Vagina (tissue), 2 donors: ENCODE measurements at places on chromosomes 11 and 22.

DNA sequence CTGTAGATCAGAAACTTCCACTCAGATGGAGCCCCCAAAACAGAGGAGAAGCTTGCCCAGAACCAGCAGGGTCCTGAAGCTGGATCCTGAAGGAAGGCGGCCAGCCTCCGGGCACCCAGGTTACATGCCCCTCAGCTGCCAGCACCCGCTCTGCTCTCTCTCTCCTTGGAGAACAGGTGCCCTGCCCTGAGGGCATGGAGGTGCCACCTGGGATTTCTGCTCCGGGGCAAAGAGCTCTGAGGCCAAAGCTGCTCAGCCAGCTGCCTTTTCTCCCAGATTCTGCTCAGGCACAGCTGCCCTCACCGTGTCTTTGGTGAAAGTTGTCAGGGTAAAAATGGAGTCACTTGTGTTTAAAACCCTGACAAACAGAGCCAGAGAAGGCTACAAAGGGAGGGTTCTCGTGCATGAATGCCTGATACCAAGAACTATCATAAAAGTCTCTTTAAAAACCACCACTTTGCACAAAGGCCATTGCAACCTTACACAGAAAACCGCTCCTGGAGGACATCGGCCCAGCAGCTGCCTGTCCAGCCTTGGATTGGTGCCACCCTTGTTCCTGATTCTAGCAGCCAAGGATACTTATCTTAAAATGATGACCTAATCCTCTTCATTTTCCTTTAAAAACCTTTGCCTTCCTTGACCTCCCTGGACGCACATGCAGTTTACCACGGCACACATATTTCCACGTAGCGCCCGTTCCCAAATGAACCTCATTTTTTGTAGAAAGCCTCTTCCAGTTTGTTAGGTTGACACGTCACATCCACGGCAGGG is 140.0 kb downstream of the CACNA1I start:
- no peak overlapping the region for H3K4me3 ChIP-seq
- no peak overlapping the region for H3K27ac ChIP-seq
- no peak for DNase-seq
- no peaks in the 10 kb centered on the region for H3K27me3 ChIP-seq
- no peaks in the 10 kb centered on the region for H3K4me1 ChIP-seq

- peak overlapping the region; percentile 55 for H3K27ac ChIP-seq
- H3K4me3 ChIP-seq, result no peak overlapping the region
- H3K4me1 ChIP-seq, result peaks cover 21% of the 10 kb centered on the region
- no peaks in the 10 kb centered on the region for H3K36me3 ChIP-seq
Observed at GRCh38 chr11:112159098-112160065, 4.5 kb downstream of the IL18 start.

GRCh38 chr11:63504054-63504453 is 1.8 kb upstream of the LGALS12 start:
- no peaks in the 10 kb centered on the region for H3K27me3 ChIP-seq
- no peaks in the 10 kb centered on the region for H3K36me3 ChIP-seq
- H3K4me3 ChIP-seq, result no peak overlapping the region

GRCh38 chr22:38435965-38436364 is 19.0 kb downstream of the KCNJ4 start:
- H3K4me1 ChIP-seq, result no peaks in the 10 kb centered on the region
- H3K36me3 ChIP-seq, result no peaks in the 10 kb centered on the region
- no peaks in the 10 kb centered on the region for H3K27me3 ChIP-seq
- DNase-seq, result no peak
- H3K4me3 ChIP-seq, result no peak overlapping the region
- no peak overlapping the region for H3K27ac ChIP-seq

- H3K27me3 ChIP-seq, result no peaks in the 10 kb centered on the region
- no peak for DNase-seq
- peaks cover 3% of the 10 kb centered on the region for H3K36me3 ChIP-seq
- H3K4me3 ChIP-seq, result no peak overlapping the region
Observed at GRCh38 chr11:121547574-121547973, 94.8 kb upstream of the SORL1-AS1 start.

- no peak overlapping the region for H3K27ac ChIP-seq
- no peaks in the 10 kb centered on the region for H3K36me3 ChIP-seq
- no peak overlapping the region for H3K4me3 ChIP-seq
- no peaks in the 10 kb centered on the region for H3K4me1 ChIP-seq
- H3K27me3 ChIP-seq, result no peaks in the 10 kb centered on the region
Observed at GRCh38 chr22:22368516-22368915, 123.9 kb downstream of the VPREB1 start.

DNA sequence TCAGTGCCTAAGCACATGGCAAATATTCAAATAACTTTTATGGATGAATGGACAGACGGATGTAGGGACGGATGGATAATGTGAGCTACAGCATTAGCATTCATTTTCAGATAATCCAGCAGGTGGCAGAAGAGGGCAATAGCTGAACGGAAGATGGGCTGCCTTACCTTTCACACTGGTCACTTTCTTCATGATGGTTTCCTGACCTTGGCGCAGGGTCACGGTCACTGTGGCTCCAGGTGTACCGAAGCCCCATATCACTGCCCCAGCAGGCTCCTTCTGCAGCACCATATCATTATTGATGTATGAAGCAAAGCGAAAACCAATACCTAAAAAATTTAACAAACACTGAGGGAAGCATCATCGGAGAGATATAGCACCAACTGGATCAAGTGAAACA is 4.3 kb downstream of the SIAE start:
- peaks cover 13% of the 10 kb centered on the region for H3K4me1 ChIP-seq
- H3K4me3 ChIP-seq, result no peak overlapping the region
- DNase-seq, result no peak
- no peak overlapping the region for H3K27ac ChIP-seq

- H3K36me3 ChIP-seq, result no peaks in the 10 kb centered on the region
- DNase-seq, result no peak
- no peak overlapping the region for H3K27ac ChIP-seq
- H3K4me3 ChIP-seq, result no peak overlapping the region
Observed at GRCh38 chr22:19197997-19198865, 19.7 kb upstream of the SLC25A1 start.

- no peak overlapping the region for H3K4me3 ChIP-seq
- H3K27me3 ChIP-seq, result no peaks in the 10 kb centered on the region
- H3K4me1 ChIP-seq, result peaks cover 5% of the 10 kb centered on the region
- H3K27ac ChIP-seq, result peak overlapping the region; percentile 21
- H3K36me3 ChIP-seq, result peaks cover 44% of the 10 kb centered on the region
- no peak for DNase-seq
Observed at GRCh38 chr11:95831198-95831883, 41.0 kb downstream of the CEP57 start.

DNA sequence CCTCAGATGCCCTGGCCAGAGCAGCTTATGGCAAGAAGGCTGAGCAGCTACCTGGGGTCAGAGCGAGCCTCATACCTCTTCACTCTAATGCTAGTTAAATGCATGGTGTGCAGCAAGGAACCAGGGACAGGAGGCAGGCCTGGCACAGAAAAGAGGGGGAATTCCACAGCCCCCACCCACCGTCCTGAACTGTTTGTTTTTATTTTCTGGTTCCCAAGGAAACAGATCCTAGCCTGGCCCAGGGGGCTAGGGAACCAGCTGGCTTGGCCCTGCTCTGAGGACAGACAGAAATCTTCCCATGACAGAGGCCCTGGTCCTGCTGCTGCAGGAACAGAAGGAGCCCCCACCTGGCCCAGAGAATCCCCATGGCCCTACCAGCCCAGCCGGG is 40.4 kb downstream of the SLCO2B1 start:
- H3K27me3 ChIP-seq, result no peaks in the 10 kb centered on the region
- H3K27ac ChIP-seq, result no peak overlapping the region
- no peaks in the 10 kb centered on the region for H3K36me3 ChIP-seq
- no peak for DNase-seq

DNA sequence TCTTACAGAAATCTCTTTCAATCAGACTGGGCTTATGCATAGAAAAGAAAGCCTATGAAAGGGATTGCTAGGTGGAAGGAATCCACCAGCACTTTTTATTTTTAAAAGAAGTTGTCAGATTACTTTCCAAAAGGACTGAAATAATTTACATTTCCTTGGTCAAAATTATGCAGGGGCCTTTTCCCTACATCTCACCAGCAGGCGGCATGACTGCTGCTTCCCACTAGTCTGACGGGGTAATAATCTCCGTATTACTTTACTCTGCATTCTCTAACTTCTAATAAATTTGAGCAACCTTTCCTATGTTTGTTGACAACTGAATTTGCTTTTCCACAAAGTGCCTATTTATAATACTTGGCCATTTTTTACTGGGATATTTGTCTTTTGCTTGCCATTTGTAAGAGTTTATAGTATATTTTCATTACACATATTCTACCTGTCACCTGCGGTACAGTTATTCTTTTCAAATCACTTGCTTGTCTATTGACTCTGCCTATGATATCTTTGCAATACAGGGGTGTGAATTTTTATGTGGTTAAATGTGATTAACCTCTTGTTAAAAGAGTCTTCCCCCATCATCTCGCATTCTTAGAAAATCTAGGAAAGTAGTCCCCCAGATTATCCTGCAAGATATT is 51.9 kb upstream of the USP47 start:
- no peak overlapping the region for H3K27ac ChIP-seq
- H3K27me3 ChIP-seq, result no peaks in the 10 kb centered on the region
- no peak for DNase-seq
- no peak overlapping the region for H3K4me3 ChIP-seq
- no peaks in the 10 kb centered on the region for H3K36me3 ChIP-seq

GRCh38 chr11:16606784-16607674 is 131.4 kb upstream of the C11orf58 start:
- H3K27ac ChIP-seq, result peak overlapping the region; percentile 71
- DNase-seq, result no peak
- H3K36me3 ChIP-seq, result no peaks in the 10 kb centered on the region
- peaks cover 7% of the 10 kb centered on the region for H3K27me3 ChIP-seq
- peak overlapping the region; percentile 53 for H3K4me3 ChIP-seq

DNA sequence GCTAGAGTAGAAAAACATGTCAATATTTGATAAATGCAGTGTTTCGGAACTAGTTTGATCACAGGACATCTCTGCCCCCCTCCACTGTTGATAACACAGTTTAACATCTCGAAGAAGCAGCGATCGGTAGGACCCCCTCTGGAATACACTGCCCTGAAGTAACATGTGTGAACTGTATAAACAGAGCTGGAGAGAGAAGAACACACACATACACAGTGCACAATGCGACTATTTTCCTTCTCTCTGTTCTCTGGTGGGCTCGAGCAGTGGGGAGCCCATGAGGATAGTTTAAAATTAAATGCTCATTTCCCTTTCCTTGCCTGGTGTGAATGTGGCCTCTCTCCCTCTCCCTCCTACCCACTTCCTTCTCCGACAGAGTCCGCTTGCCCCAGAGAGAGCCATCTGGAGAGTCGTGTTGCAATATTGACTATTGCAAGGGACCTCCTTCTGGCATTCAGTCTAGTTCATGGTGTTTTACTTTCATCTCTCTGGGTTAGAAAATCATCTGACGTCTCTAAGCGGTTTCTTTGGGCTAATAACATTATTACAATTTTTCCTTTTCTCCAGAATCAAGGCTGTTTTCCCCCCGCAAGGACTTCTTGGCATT is 51.6 kb upstream of the BARX2 start:
- DNase-seq, result no peak
- H3K4me3 ChIP-seq, result no peak overlapping the region
- H3K36me3 ChIP-seq, result no peaks in the 10 kb centered on the region

GRCh38 chr22:26139310-26139709 is 30.0 kb upstream of the SEZ6L start:
- H3K4me1 ChIP-seq, result no peaks in the 10 kb centered on the region
- DNase-seq, result no peak
- H3K36me3 ChIP-seq, result no peaks in the 10 kb centered on the region
- H3K27me3 ChIP-seq, result no peaks in the 10 kb centered on the region
- no peak overlapping the region for H3K4me3 ChIP-seq

GRCh38 chr11:87660926-87661660 is 514.1 kb downstream of the RAB38 start:
- no peaks in the 10 kb centered on the region for H3K27me3 ChIP-seq
- H3K4me3 ChIP-seq, result no peak overlapping the region
- H3K27ac ChIP-seq, result no peak overlapping the region
- no peaks in the 10 kb centered on the region for H3K4me1 ChIP-seq
- no peaks in the 10 kb centered on the region for H3K36me3 ChIP-seq
